ENCODE measurements at places on chromosomes 2 and 18. TPM values are rescaled to one million over a fixed set of nuclear protein-coding genes. Genes with fewer than 3 reads are reported as not detected.
A peak's percentile ranks its signal among the peaks of the same experiment; 100 is the strongest.

- DNase-seq, result no peak
Measured at GRCh38 chr2:39772812-39773152, 6.3 kb downstream of the THUMPD2 start.

Gene GALM
- total RNA-seq, result 40.6 TPM

DNA sequence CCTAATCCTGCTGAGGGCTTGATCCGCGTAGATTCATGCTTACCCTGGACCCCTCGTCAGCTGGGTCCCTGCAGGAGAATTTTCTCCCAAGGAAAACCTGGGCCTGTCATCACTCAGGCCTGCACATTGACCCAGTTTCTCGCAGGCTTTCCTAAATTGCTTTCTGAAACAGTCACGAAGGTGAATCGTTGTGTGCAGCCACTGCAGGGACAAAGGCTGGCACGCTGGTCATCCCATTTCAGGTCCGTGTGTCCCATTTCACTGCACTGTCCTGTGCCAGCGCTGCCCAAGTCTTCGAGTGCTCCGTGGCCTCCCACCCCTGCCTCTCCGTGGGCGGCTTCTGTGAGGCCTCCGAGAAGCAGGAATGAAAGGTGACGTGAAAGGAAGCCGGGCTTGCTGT, 62.8 kb upstream of the YWHAQ start:
- no peak for DNase-seq

Gene RFTN2
- total RNA-seq, result not detected

GRCh38 chr2:236896688-236897087, 189.0 kb upstream of the COPS8 start:
- no peak for DNase-seq

- DNase-seq, result no peak
Measured at GRCh38 chr2:19346983-19347618, 11.3 kb downstream of the OSR1 start.

Gene M1AP
- total RNA-seq, result not detected

DNA sequence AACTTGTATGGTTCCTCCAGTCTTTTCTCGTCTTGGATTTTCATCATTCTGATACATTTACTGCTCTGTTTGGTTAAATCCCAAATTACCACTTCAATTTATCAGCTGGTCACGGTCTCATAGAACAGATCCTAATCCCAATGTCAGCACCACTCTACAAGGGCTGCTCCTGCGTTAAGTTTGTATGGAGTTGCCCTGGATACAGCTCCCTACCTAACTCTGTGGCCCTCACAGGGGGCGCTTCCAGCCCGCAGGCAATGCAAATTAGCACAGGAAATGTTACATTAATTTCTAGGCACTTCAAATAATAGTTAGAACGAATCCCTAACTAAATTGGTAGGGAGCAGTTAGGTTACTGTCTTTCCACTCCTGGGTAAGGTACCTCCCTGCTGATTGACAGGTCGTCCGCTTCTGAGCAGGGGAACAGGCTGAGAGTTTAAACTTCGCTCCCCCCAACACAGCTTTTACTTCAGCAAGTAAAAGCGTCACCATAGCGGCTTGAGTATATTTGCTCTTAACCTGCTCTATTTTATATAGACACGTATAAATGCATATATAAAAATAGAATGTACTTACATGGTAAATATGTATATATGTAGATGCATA, 238.5 kb upstream of the FANCL start:
- DNase-seq, result no peak

DNA sequence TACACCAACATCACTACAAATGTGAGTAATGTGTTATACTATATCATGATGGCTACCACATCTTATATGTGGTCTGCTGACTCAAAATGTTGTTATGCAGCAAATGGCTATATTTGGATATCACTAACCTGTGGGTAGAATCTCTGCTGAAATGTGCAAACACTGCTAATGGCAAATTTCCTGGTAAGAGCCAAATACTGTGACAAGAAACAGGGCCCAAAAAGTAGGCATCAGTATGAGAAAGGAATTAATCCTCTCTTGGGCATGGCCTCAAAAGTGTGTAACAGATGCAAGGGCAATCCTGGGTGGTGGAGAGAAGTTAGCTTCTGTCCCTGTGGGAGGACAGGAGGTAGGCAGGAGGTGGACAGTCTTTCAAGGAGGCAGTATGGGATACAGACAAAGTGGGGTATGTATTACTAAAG, 13.3 kb downstream of the ATF2 start:
- DNase-seq, result no peak

DNA sequence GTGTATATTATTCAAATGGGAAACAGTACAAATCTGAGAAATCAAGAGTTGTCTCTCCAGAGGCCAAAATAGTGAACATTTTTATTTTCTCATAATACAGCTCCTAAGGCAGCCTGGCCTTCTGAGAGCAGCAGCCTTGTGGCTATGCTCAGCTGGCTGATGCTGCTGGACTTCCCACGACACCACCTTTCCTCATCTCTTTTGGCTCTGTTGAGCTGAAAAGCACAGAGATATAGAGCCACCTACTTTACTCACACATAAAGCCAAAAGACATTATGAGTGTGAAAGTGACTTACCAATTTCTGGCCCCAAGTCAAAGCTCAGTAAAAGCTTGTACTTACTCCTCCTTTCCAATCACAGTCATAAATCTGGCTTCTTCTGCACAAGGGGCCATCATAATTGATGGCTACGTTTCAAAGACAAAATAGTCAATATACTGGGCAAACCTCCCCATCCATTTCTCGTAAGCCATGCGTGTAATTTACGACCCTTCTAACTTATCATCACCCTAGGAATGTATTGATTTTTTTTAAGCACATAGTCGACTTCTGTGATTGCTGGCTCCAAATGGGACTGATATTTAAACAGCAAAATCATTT, 18.6 kb upstream of the REG3A start:
- no peak for DNase-seq

GRCh38 chr2:47218066-47218581, 63.0 kb upstream of the STPG4 start:
- no peak for DNase-seq

GRCh38 chr2:206915121-206915520, 24.2 kb upstream of the CPO start:
- peak; percentile 19 for DNase-seq

GRCh38 chr18:47552783-47553182, 301.3 kb upstream of the SKOR2 start:
- DNase-seq, result no peak

- DNase-seq, result no peak
Measured at GRCh38 chr2:188631037-188631809, 339.5 kb downstream of the GULP1 start.

- DNase-seq, result no peak
Measured at GRCh38 chr2:37282746-37283145, 41.9 kb downstream of the PRKD3 start.

Gene RDH14
- 18.8 TPM for total RNA-seq

Gene ALS2
- total RNA-seq, result 10.1 TPM

GRCh38 chr2:118190474-118190873, 102.2 kb downstream of the INSIG2 start:
- no peak for DNase-seq
